ENCODE measurements at places on chromosomes 2 and 18.

DNA sequence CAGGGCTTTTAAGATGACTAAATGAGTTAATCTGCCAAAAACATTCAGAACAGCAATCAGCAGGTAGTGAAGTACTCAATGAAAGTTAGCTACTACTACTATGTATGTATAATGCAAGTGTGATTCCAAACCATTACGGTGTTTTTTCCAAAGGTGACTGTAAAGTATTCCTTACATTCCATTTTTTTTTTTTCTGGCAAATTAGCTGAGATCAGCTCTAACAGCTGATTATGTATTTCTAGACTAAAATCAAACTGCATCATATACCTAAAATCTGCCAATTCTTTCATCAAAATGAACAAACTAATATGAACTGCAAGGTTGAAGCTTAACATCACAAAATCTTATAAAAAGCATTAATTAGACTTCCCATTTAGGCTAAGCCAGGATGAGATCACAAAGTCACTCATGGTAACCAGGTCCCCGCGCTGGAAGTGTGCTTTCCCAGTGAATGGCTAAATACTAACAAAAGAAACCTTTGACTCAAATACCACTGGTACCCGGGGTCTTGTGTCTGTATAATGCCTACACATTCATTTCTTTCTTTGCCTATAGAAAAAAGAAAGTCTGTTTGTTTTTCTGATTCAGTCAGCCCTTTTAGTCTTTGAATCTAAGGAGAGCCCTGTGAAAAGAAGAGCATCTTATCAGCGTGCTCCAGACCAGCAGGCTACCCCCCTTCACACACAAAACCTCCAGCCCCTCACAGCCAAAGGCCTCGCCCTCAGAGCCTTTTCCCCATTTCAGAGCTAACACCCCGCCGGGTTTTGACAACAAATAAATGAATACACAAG lies 88.3 kb downstream of the RBMS1 start:
- no peak for DNase-seq

GRCh38 chr18:36744261-36744876 lies 84.4 kb downstream of the TPGS2 start:
- DNase-seq: no peak

DNA sequence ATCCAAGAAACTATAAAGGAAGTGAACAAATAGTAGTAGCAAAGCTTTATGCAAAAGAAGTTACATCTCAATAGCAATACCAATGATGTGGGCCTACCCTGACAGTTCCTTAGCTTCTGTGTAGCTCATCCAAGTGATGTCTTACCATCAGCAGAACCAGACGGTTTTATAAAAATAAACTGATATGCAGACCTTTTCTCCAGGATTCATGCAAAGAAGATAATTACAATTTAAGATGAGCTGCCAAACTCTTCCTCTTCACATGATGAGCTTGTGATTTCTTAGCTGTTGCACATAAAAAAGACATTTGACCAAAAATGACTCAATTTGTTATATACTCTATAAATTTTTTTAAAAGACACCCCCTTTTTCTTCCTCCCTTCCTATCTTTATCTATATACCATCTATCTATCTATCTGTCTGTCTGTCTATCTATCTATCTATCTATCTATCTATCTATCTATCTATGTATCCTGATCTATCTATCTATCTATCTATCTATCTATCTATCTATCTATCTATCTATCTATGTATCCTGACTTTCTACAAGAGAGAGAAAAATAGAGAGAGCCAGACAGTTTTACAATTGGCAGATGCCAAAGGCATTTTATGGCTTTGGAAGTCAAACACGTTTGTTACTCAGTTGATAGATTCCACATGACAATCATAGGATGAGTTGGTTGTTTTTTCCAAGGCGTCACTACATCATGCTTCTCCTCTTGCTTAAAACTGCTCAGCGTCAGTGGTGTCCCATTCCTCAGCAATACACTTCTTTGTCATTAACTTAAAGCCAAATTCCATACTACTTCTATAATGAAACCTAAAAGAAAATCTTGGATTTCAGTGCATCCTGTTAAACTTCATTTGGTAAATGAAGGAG lies 65.9 kb upstream of the ACTR3 start:
- no peak for DNase-seq

- DNase-seq: no peak
Observed at GRCh38 chr2:99879481-99879880, 262.9 kb downstream of the AFF3 start.

- peak; percentile 50 for DNase-seq
Observed at GRCh38 chr2:43158259-43158880, 68.0 kb downstream of the ZFP36L2 start.

GRCh38 chr2:219038600-219038999 lies 2.7 kb downstream of the CFAP65 start:
- DNase-seq: no peak

DNA sequence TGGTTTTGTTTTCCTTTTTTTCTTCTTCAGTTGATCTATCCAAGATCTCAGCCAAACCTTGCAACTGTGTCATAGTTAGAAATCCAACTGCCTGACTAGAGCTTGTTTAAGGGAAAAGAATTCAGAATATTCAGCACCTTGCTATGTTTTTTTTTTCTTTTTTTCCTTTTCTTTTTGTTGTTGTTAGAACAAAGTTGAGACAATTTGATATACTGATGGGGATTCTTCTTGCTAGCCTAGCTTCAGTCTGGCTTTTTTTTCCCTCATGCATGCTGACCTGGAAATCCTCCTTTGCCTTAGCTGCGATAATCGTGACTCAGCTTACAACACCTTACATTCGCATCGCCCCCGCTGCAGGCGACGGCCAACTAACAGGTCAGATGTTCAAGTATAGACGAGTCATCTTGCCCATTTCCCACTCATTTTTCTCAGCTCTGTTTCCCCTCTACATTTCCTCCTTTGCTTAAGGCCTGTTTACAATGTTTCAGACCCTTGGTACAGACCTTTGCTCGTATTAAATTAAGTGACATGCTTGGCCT lies 487.2 kb upstream of the RAB12 start:
- no peak for DNase-seq
